ENCODE measurements at places on chromosomes 13 and 19. TPM values are rescaled to one million over a fixed set of nuclear protein-coding genes. Genes with fewer than 3 reads are reported as not detected.
A peak's percentile ranks its signal among the peaks of the same experiment; 100 is the strongest.

DNA sequence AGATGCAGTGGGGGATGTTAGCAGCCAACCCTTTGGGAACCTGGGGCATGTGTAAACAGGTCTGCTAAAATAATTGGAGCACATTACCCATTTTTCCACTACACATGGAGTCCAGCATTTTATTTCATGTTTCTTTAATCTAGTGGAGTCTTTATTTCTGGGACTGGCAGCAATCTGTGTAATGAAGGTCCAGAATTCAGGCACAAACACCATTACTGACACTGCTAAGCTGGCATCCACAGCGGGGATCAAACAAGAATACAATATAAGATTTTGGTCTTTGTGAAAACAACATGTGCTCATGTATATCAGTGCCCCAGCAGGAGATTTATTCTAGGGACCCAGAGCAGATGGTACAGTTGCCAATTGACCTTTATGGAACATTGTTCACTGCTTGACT is 1587.0 kb upstream of the PRR20A start:
- no peak overlapping the region for H3K27ac ChIP-seq
- H3K4me3 ChIP-seq, result no peak overlapping the region
- H3K4me1 ChIP-seq, result no peaks in the 10 kb centered on the region
- H3K27me3 ChIP-seq, result no peaks in the 10 kb centered on the region

DNA sequence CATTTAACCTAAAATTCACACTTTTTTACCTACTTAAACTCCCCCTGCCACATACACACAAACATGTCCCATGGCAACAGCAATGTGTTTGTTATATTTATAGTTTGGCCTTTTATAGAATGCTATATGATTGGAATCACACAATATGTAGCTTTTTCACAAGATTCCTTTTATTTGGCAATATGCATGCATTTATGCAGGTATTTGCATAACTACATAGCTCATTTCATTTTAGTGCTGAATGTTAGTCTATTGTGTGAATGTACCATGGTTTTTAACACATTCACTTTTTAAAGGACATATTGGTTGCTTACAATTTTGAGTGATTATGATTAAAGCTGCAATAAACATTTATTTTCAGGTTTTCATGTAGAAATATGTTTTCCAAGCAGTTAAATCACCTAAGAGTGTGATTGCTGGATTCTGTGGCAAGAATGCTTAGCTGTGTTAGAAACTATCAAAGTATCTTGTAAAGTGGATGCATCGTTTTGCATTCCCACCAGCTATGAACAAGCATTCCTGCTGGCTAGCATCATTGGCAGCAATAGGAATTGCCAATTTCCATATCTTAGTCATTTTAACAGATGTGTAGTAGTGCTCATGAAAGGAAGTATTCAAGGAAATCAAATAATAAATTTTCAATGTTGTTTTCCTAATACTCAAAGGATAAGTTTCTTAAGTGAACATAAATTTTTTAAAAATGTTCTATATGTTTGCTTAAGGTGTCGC is 557.0 kb downstream of the SLITRK1 start:
- H3K27ac ChIP-seq, result no peak overlapping the region
- H3K36me3 ChIP-seq, result no peaks in the 10 kb centered on the region
- DNase-seq, result no peak

DNA sequence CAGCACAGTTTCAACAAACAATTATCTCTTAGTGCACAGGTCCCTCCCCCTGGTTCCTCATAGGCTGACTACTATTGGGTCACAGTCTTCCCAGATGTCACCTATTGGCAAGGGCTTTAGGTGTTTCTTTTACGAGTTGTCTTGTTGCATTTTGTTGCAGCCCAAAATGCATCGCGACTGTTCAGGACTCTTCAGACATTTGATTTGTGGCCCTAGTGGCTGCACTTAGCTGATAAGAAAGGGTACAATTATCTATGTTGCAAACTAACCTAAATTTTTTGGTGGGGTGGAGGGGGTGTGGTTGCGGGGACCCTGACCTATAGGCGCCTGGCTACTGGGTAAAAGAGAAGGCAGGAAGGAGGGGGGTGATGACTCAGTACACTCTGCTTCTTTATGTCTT is 29.1 kb upstream of the ZNF714 start:
- no peak overlapping the region for H3K27ac ChIP-seq
- H3K4me1 ChIP-seq, result no peaks in the 10 kb centered on the region
- no peak for DNase-seq
- peaks cover 71% of the 10 kb centered on the region for H3K36me3 ChIP-seq
- H3K4me3 ChIP-seq, result no peak overlapping the region

GRCh38 chr13:107376341-107377125 is 808.6 kb upstream of the ARGLU1 start:
- H3K4me3 ChIP-seq, result no peak overlapping the region
- H3K36me3 ChIP-seq, result no peaks in the 10 kb centered on the region
- H3K4me1 ChIP-seq, result no peaks in the 10 kb centered on the region
- H3K27me3 ChIP-seq, result no peaks in the 10 kb centered on the region

Gene CYP4F2
- not detected for total RNA-seq

DNA sequence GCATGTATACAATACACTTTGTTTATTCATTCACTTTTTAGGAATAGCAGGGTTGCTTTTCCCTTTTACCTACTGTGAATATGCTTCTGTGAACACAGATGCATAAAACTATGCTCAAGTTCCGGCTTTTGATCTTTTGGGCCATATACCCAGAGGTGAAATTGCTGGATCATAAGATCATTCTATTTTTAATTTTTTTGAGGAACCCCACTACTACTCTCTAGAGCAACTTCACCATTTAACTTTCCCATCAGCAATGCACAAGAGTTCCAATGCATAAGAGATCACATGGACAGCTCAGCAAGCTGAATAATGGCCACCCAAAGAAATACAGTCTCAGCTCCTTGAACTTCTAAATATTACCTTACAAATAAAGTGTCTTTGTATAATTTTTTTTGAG is 17.0 kb upstream of the SIGLEC10 start:
- H3K36me3 ChIP-seq, result no peaks in the 10 kb centered on the region
- H3K4me1 ChIP-seq, result peaks cover 15% of the 10 kb centered on the region

DNA sequence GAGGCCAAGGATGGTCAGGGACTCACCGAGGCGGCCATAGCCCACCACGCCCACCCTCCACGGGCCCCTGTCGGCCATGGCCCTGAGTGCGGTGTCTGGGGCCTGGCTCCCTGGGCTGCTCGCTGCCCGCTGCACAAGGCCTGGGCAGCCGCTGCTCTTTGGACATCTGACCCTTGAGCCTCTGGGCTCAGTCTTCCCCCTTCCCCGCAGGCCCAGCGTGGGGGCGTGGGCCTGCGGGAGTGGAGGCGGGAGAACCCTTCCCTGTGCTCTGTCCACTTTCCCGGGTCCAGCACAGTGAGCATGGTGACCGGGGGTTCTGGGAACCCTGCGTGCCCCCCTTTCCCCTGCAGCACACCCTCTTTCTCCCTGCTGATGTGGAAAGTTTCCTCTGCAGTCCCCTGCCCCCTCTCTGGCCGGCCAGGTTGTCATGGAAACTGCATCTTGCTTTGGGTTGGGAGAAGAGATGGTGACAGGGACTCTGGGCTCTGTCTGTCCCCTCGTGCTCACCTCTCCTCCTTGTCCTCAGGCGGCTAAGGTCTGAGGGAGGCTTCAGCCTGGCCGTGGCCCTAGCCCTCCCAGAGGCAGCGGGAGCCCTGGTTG is at the start of gene ASPDH:
ASPDH (minus strand) TSS at position 168 of the 600 bp plus-strand sequence; CDS start at position 78, 90 bp downstream.
- H3K27me3 ChIP-seq, result peaks cover 4% of the 10 kb centered on the region
- H3K4me1 ChIP-seq, result peaks cover 15% of the 10 kb centered on the region
- H3K27ac ChIP-seq, result peak within 1 kb of the TSS; percentile 46
- H3K36me3 ChIP-seq, result peaks cover 6% of the 10 kb centered on the region
- peak; percentile 62 for DNase-seq

DNA sequence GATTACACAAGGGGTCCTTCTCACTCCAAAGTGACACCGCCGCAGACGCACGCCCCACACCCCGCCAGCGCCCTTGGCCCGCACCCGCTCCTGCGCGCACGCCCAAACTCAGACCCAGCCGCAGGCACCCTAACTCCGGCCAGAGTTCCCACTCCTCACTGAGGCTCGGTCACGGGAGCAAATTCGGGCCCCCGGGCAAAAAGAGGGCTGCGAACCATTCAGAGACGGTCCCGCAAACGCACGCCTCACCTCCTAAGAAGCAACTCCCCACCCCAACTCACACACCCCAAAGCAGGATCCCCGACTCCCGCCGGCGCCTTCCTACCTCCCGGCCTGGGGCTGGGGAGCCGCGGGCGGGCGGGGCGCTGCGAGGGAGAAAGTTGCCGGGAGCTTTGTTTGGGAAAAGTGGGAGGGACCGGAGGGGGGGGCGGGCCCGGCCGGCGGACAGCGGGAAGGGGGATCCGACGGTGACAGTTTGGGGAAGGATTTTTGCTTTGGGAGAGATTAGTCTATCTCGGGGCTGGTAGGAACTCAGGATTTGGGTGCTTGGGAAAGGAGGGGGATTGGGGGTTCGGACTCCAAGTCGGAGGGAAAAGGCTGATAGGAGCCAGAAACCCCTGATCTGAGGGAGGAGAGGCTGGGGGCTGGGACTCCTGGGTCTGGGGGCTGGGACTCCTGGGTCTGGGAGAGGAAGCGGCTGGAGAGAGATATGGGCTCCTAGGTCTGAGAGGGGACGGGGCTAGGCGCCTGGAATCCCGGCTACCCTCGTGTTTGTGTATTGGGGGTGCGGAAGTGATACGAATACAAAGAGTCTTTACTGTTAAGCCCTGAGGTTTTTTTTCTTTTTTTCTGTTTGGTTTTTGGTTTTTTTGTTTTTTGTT is at the start of gene TEAD2:
TEAD2 (minus strand) TSS at position 369 of the 881 bp plus-strand sequence. CDS start 2,341 bp downstream, outside the sequence.
- peak; percentile 66 for DNase-seq
- H3K4me1 ChIP-seq, result peaks cover 11% of the 10 kb centered on the region
- H3K27me3 ChIP-seq, result peaks cover 34% of the 10 kb centered on the region
- no peaks in the 10 kb centered on the region for H3K36me3 ChIP-seq
- H3K4me3 ChIP-seq, result peak within 1 kb of the TSS; percentile 19

Data from activated CD4-positive, alpha-beta T cell treated with anti-CD3 and anti-CD28 coated beads, Interleukin-2, amount 10 ng/mL, durations not matched to agents 24 days and 14 days (primary cell).